AG04450 (cell line): ENCODE measurements at places on chromosomes 12 and 14.

DNA sequence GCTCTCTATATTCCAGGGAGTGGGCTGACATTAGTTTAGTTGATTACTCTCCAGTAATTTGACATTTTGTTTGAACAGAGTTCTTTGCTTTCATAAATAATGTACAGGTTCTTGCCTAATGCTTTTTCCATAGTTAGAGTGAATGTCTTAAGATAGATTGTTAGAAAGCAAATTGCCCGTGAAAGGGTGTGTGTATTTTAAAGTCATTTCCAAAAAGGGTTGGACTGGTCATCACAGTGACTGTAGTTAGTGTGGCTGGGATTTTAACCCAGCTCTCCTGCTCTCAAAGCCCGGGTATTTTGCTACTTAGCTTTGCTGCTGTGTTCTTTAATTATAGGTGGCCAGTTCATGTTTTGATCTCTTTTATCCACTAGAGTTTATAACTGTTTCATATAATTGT, 74.2 kb downstream of the DNAH10 start:
- DNase-seq: no peak

DNA sequence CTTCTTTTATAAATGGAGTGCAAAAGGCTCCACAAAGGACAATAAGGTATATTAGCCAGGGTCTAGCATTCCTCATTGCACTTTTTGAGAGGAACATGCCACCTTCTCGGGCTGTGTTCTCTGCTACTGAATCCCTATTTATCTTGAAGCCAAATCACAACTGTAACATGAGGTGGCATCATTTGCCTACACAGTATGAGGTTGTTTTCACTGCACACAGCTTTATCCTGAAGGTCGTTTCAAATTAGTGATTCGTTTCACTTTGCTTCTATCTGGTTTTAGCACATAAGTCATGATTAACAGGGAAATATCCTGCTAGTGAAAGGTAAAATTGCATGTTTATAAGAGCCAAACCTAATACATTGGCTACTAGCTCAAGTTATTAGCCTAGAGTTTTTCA, 153.8 kb downstream of the SLC35F4 start:
- no peak for DNase-seq

DNA sequence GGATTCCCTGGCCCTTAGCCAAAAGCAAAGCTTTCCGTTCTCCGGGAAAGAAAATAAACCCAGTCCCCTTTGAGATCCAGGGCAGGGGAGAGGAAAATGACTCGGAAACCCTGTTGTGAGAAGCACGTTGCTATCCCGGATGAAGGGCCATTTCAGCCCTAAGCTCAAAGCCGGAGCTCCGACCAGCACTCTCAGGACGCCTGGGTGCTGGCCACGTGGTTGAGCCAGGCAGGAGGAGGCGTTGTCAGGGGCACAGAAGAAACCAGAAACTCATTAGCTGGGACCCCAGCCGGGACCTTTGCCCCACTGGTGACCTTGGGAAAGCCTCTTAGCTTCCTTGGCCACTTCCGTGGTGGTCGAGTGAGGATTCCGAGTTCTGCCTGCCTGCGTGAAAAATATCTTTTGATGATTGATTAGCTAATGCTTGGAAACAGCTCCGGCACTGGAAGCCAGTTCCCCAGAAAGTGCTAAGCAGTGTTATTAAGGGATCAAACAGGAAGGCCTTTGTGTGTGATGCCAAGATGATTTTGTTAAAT, 57.6 kb upstream of the FZD10 start:
- no peak for DNase-seq

DNA sequence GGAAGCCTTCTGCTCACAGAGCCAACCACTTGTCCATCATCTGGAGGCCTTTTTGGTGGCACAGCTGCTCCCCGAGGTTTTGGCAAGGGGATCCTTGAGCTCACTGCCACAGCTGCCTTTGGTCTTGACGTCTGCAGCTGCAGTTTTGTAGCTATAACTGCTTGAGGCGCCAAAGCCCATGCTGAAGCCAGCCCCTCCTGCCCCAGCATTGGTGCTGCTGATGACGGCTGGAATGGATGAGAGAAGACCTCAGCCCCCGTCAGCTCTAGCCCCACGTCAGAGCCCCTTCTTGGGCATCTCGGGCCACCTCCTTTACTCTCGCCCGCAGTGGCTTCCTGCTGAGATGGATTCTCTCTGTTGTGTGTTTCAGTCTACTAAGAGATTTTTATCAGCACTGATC, 12.3 kb upstream of the KRT74 start:
- DNase-seq: no peak

GRCh38 chr12:3199551-3200031, 122.4 kb downstream of the TSPAN9 start:
- DNase-seq: no peak

DNA sequence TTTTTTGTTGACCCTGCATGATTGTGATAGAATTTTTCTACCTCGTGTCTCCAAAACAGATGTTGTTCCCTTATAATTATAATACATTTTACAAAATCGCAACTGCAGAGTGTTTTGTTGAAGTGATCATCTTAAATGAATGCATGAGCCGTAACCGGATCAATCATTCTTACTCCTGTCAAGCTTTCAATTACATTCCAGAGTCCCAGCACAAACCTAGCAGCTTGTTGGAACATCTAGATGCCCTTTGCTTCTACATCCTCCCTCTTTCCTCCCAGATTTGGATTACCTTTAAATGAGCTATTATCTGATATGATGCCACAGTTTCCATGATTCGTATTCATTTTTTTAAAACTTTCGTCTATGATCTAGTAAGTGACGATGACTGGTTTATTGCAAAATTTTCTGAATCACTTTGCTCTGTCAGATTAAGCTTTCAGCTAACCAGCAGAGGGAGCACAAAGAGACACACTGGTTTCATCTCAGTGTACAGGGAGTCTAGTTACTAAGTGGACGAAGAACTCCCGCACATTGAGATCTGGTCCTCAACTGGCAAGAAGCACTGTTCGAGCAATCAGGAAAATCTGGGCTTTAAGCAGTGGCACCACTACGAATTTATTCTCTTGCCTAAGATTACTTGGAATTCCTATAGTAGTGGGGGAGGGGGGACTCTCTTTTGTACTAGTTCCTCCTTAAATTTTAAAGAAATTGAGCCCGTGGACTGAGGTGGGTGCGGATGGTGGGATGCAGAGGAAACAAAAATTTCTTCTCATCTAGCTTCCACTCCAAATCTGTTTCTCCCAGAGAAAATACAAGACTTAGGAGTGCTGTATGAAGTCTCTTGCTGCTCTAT, 40.9 kb downstream of the TSHR start:
- DNase-seq: peak; percentile 64

GRCh38 chr12:85309125-85309566, 29.1 kb downstream of the ALX1 start:
- no peak for DNase-seq
